ENCODE measurements at places on chromosomes 6 and 20.
A peak's percentile ranks its signal among the peaks of the same experiment; 100 is the strongest.

GRCh38 chr6:47264775-47265184 lies 44.9 kb downstream of the TNFRSF21 start:
- H3K27ac ChIP-seq = no peak overlapping the region
- H3K4me1 ChIP-seq = no peaks in the 10 kb centered on the region
- H3K4me3 ChIP-seq = no peak overlapping the region
- H3K27me3 ChIP-seq = no peaks in the 10 kb centered on the region
- no peak for DNase-seq

DNA sequence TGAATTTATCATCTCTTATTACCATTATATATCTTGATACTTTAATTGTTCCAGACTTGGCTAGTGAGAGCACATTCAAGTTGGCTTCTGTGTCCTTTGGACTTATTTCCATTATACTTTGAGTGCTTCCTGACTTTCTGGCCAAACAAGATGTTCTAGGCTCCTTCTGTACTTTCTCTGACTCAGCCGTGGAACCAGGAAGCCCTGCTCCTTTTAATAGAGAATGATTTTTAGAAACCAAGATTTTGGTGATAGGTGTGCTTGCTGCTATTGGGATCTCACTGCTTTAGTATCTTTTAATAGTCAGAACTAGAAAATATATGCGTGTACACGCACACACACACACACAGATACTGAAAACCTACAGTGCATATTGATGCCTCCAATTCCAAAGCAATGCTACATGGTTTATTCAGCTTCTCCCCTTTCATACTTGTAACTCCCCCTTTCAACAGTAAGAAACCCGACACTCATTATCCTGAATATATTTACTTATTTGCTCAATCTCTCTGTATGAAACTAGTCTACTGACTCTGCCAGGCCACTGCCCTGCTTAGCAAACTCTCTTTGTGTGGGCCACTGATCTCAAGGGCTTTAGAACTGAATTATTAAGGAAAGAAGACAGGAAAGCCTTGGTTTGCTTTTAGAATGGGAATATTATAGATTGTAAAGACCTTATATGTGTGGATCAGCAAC lies 42.7 kb upstream of the EZR start:
- H3K36me3 ChIP-seq = no peaks in the 10 kb centered on the region
- H3K27me3 ChIP-seq = no peaks in the 10 kb centered on the region
- no peaks in the 10 kb centered on the region for H3K4me1 ChIP-seq
- H3K4me3 ChIP-seq = no peak overlapping the region

- H3K27ac ChIP-seq = no peak overlapping the region
- H3K4me3 ChIP-seq = no peak overlapping the region
- H3K27me3 ChIP-seq = no peaks in the 10 kb centered on the region
- H3K36me3 ChIP-seq = no peaks in the 10 kb centered on the region
- DNase-seq = no peak
- H3K4me1 ChIP-seq = peaks cover 98% of the 10 kb centered on the region
Observed at GRCh38 chr6:36034441-36034840, 6.8 kb downstream of the MAPK14 start.

DNA sequence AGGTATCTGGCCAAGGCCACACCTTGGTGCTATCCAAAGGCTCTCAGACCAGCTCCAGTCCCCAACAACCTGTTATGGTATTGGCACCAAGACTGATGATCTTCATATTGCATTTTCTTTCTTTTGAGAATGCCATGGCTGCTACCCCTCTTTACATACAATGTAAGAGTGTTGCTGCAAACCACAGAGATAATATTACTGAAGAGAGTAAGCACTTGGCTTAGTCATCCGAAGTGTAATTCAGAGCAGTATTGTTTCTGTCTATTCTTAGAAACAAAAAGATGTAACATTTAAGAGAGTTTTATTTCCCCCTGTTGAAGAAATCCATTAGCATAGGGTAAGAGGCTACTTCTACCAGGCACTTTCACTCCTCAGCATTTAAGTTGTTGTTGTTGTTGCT lies 212.5 kb downstream of the C6orf118 start:
- no peak for DNase-seq
- no peak overlapping the region for H3K4me3 ChIP-seq
- H3K4me1 ChIP-seq = no peaks in the 10 kb centered on the region
- H3K36me3 ChIP-seq = no peaks in the 10 kb centered on the region
- no peaks in the 10 kb centered on the region for H3K27me3 ChIP-seq

GRCh38 chr20:3177746-3178485 lies 4.6 kb upstream of the LZTS3 start:
- peaks cover 22% of the 10 kb centered on the region for H3K4me1 ChIP-seq
- H3K36me3 ChIP-seq = no peaks in the 10 kb centered on the region
- no peak overlapping the region for H3K27ac ChIP-seq
- H3K27me3 ChIP-seq = peaks cover 21% of the 10 kb centered on the region

- no peaks in the 10 kb centered on the region for H3K4me1 ChIP-seq
- H3K27ac ChIP-seq = no peak overlapping the region
- H3K4me3 ChIP-seq = no peak overlapping the region
- no peaks in the 10 kb centered on the region for H3K27me3 ChIP-seq
Observed at GRCh38 chr20:51306521-51307358, 235.8 kb downstream of the NFATC2 start.

DNA sequence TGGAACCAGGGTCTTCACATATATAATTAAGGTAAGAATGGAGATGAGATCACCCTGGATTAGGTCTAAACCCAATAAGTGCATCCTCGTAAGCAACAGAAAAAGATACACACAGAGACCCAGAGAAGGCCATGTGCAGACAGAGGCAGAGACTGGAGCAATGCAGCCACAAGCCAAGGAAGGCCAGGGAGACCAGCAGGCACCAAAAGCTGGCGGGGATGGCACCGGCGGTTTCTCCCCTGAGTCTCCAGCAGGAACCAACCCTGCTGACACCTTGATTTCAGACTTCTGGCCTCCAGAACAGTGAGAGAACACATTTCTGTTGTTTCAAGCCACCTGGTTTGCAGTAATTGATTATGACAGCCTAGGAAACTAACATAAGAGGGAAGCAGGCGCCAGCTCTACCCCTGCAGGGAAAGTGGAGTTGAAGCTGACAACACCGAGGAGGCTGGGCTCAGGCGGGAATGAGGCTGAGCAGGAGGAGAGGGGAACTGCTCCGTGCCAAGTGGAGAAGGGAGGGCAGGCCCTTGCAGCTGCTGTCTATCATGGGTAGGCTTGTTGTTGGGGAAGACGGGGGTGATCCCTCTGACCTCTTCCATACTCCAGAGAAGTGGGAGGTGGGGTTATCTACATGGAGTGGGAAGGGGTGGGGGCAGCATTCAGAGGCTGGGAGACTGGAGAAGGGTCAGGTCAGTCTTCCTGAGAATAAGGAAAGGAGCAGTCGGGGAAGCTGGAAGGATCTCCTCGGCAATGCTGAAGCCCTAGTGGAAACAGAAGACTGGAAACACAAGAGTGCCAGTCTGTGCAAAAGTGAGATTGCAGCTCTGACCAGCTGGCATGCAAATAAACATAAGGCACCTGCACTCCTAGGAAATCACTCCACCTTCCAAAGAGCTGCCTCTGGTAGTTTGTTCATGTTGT lies 72.7 kb downstream of the NFATC2 start:
- H3K27ac ChIP-seq = no peak overlapping the region
- no peaks in the 10 kb centered on the region for H3K36me3 ChIP-seq
- no peaks in the 10 kb centered on the region for H3K4me1 ChIP-seq
- H3K27me3 ChIP-seq = no peaks in the 10 kb centered on the region

DNA sequence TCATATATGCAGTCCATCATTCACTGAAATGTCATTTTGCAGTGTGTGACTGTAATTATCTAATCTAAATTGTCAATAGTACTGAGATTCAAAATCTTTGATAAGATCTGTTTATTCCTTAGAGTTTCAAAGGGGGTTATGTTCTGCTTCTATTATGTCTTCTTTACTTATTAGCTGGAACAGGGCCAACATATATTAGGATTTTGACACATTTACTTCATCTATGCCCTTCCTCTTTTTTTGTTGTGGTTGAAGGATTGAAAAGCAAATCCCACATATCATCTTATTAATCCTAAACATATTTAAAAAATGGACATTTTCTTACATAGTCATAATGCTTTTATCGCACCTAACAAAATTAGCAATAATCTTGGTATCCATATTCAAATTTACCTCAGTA lies 30.3 kb upstream of the MAS1 start:
- no peaks in the 10 kb centered on the region for H3K36me3 ChIP-seq
- H3K4me3 ChIP-seq = no peak overlapping the region
- no peak overlapping the region for H3K27ac ChIP-seq
- H3K27me3 ChIP-seq = no peaks in the 10 kb centered on the region
- no peak for DNase-seq

- H3K27ac ChIP-seq = no peak overlapping the region
- no peak overlapping the region for H3K4me3 ChIP-seq
- no peak for DNase-seq
- no peaks in the 10 kb centered on the region for H3K36me3 ChIP-seq
- H3K27me3 ChIP-seq = no peaks in the 10 kb centered on the region
Observed at GRCh38 chr6:25499615-25500235, 152.3 kb upstream of the SCGN start.

- peaks cover 6% of the 10 kb centered on the region for H3K4me1 ChIP-seq
- no peak for DNase-seq
- no peak overlapping the region for H3K4me3 ChIP-seq
- H3K27me3 ChIP-seq = peaks cover under 1% of the 10 kb centered on the region
- no peaks in the 10 kb centered on the region for H3K36me3 ChIP-seq
Observed at GRCh38 chr20:22307409-22307808, 277.0 kb downstream of the FOXA2 start.

GRCh38 chr6:122653094-122653493 lies 42.9 kb downstream of the PKIB start:
- H3K27me3 ChIP-seq = no peaks in the 10 kb centered on the region
- DNase-seq = no peak
- H3K4me1 ChIP-seq = no peaks in the 10 kb centered on the region
- no peak overlapping the region for H3K27ac ChIP-seq
- H3K36me3 ChIP-seq = no peaks in the 10 kb centered on the region

GRCh38 chr6:14458669-14459266 lies 341.2 kb downstream of the CD83 start:
- no peak for DNase-seq
- no peaks in the 10 kb centered on the region for H3K36me3 ChIP-seq
- H3K4me3 ChIP-seq = no peak overlapping the region

DNA sequence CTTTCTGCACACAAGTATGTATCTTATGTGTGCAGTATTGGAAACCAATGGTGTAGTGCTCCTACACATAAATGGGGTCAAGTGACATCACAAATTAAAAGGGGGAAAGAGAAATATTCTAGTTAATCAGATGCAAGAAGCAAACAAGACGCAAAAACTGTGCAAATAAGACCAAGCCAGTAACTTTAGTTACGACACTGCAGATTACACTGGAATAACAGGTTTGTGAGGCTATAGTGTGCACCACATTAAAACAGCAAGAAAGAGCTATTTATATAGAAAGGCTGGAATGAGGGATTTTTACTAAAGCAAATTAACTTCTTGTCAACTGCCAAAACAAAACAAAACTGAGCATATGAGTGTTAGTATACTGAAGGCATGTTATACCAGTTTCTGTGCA lies 45.8 kb downstream of the NR2E1 start:
- no peaks in the 10 kb centered on the region for H3K36me3 ChIP-seq
- H3K4me3 ChIP-seq = no peak overlapping the region
- H3K4me1 ChIP-seq = no peaks in the 10 kb centered on the region
- no peak overlapping the region for H3K27ac ChIP-seq
- no peak for DNase-seq

DNA sequence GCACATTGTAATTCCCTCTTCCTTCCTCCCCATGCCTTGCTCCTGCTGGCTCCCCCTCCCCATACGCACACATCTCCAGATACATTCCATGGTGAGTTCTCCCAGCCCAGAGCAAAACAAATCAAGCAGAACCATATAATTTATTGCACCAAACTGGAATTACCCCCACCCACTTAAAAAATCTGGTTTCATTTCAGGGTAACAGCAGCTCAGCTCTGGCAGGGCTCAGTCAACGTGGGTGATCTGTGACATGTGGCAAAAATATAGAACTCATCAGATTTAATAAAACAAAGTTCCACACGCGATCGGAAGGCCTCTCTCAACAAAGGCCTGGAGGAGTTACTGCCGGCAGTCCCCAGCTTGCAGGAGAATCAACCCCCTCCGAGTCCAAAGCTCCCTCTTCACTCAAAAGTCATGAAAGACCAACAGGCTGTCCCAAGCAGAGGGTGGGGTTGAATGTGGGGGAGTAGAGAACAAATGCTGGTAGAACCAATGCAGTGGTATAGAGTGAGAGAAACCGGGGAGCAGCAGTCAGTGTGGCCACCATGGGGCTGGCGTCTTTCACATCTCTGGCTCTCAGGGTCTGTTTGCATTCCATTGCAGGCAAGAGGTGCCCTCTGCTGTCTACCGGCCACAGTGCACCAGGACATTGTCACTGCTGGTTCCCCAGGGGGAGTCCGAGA lies 323.3 kb upstream of the NT5E start:
- H3K36me3 ChIP-seq = no peaks in the 10 kb centered on the region
- H3K4me3 ChIP-seq = no peak overlapping the region
- no peaks in the 10 kb centered on the region for H3K27me3 ChIP-seq
- H3K27ac ChIP-seq = no peak overlapping the region
- H3K4me1 ChIP-seq = no peaks in the 10 kb centered on the region
- no peak for DNase-seq

DNA sequence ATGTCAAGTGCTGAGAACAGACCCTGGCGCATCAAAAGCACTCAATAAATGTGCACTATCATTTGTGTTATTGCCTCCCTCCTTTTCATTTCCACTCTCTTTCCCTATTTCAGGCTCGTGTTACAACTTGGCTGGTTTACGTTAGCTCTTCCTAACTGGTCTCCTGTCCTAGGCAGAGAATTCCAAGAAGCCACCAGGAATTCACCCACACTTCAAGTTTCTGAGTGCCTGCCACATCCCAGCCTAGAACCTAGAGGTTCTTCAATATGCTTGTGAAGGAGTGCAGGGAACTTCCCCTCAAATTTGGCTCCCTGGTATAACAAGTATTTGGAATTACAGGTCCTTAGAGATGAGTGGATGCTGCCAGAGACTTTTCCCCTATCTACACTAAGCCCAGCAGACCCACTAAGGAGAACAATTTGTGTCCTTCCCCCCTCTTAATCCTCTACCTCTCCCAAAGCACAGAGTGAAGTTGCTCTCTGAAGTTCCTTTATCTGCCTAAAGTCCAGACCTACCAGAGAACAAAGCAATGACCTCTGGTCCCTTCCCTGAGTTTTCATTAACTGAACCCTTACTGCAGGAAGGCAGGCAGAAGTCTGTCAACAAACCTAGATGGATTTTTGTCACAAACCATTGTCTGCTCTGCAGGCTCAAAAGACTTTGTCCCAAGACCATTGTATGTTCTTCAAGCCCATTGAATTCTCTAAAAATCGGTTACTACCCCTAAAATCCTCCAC lies 201.6 kb upstream of the JARID2 start:
- H3K27ac ChIP-seq = no peak overlapping the region
- no peak overlapping the region for H3K4me3 ChIP-seq
- no peak for DNase-seq
- H3K36me3 ChIP-seq = no peaks in the 10 kb centered on the region
- H3K27me3 ChIP-seq = no peaks in the 10 kb centered on the region
- no peaks in the 10 kb centered on the region for H3K4me1 ChIP-seq

DNA sequence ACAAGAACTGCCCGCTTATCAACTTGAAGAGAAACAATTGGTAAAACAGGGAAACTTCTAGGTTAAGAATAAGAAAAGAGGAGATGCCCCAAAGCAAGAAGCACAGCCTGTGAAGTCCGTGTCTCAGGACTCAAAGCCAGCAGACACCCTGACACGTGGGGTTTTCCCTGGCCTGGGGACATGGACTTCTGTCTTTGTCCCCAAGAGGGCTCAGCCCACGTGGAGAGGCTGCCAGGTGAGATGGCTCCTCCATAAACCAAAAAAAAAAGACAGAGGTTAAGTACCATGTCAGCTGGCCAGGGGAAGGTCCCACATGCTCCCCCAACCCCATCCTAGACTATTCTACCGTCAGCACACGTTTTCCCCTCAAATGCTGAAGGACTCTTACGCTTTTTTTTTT lies 9.9 kb downstream of the SERPINB6 start:
- no peaks in the 10 kb centered on the region for H3K27me3 ChIP-seq
- H3K36me3 ChIP-seq = no peaks in the 10 kb centered on the region
- H3K4me3 ChIP-seq = no peak overlapping the region
- peak overlapping the region; percentile 72 for H3K27ac ChIP-seq

All from esophagus squamous epithelium (tissue), 5 donors.